Inflammatory macrophage (primary cell): ENCODE measurements at places on chromosomes 7 and 10.

DNA sequence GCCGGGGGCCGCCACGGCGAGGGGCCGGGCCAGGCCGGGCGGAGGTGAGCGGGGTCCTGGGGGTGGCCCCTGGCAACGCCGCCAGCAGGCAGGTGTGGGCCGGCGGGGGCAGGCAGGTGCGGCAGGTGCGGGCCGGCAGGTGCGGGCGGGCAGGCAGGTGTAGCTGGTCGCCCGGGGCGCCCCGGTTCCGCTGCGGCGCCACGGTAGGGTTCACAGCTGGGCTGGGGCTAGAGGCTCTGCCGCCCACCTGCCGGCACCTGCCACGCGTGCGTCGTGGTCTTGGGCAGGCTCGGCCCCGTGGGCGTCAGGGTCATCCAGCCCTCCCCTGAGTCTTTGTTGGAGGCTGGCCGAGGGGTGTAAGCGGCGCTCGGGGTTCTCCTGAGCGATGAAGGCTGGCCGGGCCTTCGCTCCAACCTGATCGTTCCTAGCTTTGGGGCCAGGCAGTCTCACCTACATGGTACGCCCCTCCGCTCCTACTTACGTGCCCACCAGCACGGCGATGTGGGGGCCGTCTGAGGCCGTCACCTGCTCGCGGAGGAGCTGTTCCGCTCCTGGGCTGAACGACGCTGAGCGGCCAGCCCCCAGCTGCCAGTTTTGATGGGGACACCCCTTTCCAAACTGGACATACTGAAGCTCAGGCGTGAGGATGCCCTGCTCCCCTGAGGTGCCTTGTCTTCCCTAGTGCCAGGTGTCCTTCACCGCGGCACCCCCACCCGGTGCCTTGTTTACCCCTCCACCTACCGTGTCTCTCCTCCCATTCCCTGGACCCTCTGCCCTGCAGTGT is 493 bp downstream of the ZMIZ2 start:
- no peak for DNase-seq

- no peak for DNase-seq
Measured at GRCh38 chr7:148159331-148159730, 431.2 kb upstream of the C7orf33 start.

- DNase-seq: no peak
Measured at GRCh38 chr10:124614003-124614659, 130.0 kb downstream of the FAM53B start.

GRCh38 chr7:99229234-99229633 is 21.3 kb upstream of the KPNA7 start:
- DNase-seq: no peak

GRCh38 chr10:114349522-114350215 is 54.6 kb downstream of the AFAP1L2 start:
- DNase-seq: no peak

DNA sequence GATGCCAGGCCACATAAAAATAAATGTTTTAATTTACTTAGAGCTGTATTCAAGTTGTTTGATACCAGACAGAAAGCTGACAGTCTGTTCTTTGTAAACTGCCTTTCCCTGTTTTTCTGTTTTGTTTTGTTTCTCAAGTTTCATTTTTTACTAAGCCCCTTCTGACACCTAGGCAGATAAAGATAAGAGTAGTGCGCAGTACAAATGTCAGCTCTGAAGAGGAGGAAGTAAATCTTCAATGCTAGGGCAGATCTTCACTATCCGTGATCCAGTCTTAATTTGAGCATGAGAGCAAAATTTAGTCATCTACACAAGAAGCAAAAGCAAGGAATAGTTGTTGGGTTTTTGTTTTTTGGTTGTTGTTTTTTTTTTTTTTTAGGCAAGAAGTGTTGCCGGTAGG is 27.3 kb downstream of the MTURN start:
- DNase-seq: no peak

DNA sequence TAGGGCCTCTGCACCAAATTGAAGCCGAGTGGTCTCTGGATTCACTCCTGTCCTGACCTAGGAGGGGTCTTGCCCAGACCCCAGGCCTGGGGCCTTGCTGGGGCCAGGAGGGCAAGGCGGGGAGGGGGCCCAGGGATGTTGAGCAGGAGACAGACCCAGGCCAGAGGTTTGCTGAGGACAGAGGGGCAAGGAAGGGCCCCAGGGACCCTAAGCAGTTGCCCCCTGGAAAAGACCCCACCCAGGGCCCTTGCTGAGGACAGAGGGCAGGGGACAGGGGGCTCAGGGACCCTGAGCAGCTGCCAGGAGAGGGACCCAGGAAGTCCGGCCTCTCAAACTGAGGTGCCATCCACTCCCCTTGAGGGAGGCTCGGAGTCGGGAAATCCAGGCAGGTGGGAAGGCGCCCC is 32.7 kb downstream of the FOXL3 start:
- DNase-seq: no peak

- no peak for DNase-seq
Measured at GRCh38 chr7:82358009-82358578, 85.5 kb downstream of the CACNA2D1 start.

GRCh38 chr10:72785409-72785808 is 93.5 kb downstream of the MCU start:
- DNase-seq: no peak

GRCh38 chr7:132866144-132866531 is 215.8 kb downstream of the CHCHD3 start:
- no peak for DNase-seq

DNA sequence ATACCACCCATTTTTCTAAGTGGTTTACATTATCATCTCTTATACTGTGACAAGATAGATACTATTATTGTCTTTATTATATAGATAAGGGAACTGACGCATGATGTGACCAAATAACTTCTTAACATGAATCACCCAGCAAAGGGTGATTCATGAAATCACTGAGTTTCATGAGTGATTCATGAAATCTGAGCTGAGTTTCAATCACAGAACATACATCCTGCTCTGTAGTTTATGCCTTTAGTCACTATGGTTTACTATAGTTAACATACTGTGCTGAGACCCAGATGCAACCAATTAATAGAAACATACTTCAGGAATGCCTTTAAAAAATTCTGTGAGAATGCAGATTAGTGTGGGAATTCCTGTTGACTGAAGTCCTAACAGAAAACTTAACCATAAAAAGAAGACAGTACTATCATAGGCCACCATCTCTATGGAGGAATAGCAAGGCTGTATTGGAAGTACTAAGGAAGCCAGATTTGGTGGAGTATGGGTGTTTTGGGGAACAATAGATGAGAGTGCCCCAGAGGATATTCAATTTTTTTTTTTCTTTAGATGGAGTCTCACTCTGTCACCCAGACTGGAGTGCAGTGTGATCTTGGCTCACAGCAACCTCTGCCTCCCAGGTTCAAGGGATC is 43.1 kb upstream of the SEMA3A start:
- DNase-seq: peak; percentile 60

- no peak for DNase-seq
Measured at GRCh38 chr7:98934267-98934666, 55.9 kb downstream of the TRRAP start.

DNA sequence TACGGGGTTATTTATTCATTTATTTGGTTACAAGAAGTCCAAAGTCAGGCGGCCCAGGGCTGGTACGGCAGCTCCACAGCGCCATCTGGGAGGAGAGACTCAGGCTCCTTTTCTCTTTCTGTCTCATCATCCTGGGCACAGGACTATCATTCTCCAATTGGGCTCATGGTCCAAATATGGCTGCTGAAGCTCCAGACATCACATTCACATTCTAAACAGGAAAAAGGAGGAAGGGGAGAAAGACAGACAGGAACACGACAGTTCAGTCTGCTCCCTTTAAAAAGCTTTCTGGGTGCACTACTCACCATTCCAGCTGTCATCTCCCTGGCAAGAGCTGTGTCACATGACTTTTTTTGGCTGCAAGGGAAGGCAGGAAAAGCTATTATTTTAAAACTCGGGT is 74.4 kb upstream of the PDZD8 start:
- no peak for DNase-seq

- DNase-seq: no peak
Measured at GRCh38 chr10:121577568-121577967, 20.7 kb downstream of the FGFR2 start.

- no peak for DNase-seq
Measured at GRCh38 chr10:125201108-125201524, 40.8 kb upstream of the CTBP2 start.

DNA sequence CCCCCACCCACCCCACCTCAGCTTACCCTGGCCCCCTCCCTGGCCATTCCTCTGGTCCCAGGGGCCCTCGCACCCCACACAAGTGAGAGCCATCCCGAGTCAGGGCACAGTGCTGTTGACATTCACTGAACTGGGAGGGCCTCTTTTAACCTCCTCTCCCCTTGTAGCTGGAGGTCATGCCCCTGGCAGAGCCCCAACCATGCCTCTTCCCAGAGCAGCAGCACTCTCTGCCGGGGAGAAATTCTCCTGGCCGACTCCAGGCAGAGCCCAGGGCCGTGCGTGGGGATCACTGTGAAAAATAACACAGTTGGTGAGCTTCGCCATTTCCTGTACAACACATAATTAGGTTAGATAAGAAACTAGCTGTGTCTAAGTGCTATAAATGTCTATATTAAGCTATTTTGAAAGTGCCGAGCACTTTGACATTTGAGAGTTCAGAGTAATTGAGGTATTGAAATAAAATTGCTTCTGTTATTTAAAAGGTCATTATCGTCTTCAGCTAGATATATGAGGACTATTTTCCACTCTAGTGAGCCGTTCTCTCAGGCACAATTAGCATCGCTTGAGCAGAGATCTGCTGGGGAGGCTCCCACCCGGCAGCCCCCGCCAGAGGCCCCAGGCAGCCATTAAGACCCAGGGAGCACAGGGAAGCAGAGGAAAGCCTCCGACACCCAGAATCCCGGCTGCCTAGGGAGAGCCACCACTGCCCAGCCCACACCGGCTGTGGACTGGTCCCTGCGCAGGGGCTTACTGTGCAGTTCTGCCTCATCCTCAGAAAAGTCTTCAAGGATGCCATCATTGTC is 62.4 kb upstream of the LRRC18 start:
- DNase-seq: no peak
